ENCODE measurements at places on chromosomes 1 and 21.

DNA sequence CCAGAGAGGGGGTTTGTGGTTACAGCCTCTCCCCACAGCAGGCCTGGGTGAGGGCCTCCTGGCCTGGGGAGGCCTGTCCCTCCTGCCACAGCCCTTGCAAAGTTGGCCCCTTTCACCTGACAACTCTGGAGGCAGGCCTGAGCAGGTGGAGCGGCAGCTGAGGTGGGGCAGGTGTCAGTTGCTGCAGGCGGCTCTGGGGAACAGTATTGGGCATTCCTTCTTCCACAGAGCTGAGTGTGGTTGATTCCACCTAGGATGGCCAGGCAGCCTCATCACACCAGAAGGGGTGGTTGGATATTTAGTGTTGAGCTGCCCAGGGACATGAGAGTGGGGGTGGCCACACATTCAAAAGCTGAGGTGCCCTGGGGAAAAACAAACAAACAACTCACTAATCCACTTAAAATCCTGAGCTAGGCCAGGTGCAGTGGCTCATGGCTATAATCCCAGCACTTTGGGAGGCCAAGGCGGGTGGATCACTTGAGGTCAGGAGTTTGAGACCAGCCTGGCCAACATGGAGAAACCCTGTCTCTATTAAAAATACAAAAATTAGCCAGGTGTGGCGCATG lies 31.1 kb downstream of the PIGP start:
- peak; percentile 87 for DNase-seq

GRCh38 chr1:5904551-5904950 lies 87.7 kb downstream of the NPHP4 start:
- DNase-seq = no peak

DNA sequence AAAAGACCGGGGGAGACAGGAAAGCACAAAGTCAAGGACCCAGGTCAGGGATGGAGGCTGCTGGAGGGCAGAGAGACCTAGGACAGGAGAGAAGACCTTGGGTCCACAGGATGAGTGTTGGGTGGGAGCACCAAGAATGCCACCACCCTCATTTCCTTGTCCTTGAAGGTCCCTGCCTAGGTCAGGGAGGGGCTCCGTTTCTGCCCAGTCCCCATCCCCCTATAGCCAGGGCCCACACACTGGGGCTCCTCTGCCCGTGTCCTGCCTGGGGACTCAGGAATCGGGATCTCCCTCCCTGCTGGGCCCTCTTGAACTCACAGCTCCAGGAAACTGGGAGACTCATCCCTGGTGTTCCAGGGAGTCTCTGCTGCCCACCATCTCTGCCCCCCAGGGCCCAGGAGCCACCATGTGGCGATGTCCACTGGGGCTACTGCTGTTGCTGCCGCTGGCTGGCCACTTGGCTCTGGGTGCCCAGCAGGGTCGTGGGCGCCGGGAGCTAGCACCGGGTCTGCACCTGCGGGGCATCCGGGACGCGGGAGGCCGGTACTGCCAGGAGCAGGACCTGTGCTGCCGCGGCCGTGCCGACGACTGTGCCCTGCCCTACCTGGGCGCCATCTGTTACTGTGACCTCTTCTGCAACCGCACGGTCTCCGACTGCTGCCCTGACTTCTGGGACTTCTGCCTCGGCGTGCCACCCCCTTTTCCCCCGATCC lies 584 bp downstream of the TINAGL1 start:
- no peak for DNase-seq

GRCh38 chr1:2439369-2439768 lies 27.0 kb upstream of the PEX10 start:
- DNase-seq = no peak

DNA sequence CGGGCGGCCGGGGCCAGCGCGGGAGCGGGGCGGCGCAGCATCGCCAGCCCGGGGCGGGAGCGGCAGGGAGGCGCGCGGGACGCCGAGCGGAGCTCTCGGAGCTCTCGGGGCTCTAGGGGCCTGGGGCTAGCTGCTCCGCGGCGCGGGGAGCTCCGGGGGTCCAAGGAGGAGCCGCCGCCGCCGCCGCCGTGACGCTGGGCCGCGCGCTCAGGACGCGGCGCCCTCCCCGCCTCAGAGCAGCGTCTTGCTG lies 147 bp downstream of the CLSTN1 start:
- DNase-seq = no peak

DNA sequence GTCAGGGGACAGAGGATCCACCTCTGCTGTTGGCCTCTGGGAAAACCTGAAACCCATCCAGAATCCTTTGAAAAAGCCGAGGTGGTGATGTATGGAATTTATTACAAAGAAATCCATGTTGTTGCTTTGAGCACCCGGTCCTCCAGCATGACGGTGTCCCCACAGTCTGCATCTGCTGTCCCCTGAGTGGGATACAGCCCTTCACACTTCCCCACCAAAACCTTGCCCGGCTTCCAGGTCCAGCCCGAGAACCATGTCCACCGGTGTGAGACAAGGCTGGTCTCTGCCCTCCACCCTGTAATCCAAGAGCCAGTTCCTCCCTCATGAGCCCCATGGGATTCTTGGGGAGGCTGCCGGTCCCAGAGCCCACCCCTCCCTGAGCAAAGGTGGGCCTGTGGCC lies 70.5 kb downstream of the STUM start:
- no peak for DNase-seq

- no peak for DNase-seq
Observed at GRCh38 chr1:230120921-230121381, 53.9 kb downstream of the GALNT2 start.

GRCh38 chr1:116737855-116738321 lies 16.3 kb upstream of the CD2 start:
- no peak for DNase-seq

- no peak for DNase-seq
Observed at GRCh38 chr1:61378494-61379180, 296.3 kb downstream of the NFIA start.

DNA sequence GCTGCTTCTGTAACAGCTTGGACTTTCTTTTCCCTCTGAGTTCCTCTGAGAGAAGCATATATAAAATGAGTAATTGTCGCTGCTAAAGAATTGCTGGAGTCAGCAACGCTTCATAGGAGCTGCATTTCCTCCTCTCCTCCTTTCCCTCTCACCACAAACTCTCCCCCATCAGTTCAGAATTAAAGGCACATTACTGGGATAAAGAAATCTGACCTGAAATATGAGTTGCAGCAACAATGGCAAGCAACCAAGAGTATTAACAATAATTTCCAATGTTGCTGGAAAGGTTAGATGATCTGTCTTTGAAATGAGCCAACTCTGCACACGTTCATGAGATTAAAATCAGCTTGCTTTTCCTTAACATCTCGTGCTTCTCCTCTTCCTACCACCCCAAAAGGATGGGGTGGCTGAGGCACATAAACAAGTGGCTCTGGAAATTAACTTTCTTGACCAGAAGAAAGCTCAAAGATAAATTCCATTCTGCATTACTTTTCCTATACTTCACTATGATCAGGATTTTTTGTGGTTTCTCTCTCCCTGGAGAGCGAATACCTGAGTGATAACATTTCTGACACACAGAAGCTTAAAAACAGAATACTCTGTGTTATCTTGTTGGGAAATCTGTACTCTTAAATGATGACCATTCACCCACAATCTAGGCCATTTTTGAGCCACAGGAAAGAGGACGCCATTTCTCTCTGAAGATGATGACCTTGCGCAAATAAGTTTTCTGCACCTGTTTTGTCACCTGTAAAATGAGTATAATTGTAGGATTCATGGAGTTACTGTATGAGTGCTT lies 90.2 kb downstream of the TGFBR3 start:
- DNase-seq = no peak

DNA sequence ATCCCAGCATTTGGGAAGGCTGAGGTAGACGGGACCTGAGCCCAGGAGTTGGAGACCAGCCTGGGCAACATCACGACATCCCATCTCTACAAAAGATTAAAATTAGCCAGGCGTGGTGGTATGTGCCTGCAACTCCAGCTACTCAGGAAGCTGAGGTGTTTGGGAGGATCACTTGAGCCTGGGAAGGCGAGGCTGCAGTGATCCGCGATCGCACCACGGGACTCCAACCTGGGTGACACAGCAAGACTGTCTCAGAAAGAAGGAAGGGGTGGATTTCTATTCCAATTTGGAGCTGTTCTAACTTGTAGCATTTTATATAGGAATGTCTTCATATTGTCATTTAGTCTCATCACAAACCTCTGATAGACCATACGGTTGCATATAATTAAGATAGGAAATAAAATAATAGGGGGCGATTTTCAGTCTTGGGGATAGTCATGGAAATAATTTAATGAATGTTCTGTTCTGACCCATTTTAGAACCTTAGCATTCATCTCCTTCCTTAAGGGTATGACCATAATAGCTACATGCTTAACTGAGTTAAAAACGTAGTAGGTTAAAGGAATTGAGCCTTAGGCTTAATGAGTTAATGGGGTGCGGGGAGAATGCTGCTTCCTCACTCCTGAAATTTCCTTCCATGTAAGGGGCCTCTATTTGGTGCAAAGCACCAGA lies 93.1 kb downstream of the ADCY10 start:
- no peak for DNase-seq

GRCh38 chr1:26072305-26072704 lies 4.9 kb upstream of the TRIM63 start:
- no peak for DNase-seq

DNA sequence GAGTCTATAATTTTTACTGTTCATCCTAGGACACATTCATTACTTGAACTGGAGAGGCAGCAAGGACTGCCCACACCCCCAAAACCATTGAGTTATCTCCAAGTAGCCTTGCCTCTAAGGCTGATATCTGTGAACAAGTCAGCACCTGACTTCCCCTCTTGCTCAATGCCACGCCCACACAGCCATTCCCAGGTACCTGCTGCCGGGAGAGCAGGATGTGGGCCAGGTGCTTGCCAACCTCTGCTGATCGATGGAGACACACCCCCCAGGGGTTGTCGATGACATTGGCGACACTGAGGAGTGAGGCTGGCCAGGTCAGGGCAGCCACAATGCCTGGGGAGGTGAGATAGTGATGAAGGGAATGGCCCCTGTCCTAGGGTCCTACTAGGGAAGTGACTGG lies 60.1 kb downstream of the TMCO4 start:
- no peak for DNase-seq

DNA sequence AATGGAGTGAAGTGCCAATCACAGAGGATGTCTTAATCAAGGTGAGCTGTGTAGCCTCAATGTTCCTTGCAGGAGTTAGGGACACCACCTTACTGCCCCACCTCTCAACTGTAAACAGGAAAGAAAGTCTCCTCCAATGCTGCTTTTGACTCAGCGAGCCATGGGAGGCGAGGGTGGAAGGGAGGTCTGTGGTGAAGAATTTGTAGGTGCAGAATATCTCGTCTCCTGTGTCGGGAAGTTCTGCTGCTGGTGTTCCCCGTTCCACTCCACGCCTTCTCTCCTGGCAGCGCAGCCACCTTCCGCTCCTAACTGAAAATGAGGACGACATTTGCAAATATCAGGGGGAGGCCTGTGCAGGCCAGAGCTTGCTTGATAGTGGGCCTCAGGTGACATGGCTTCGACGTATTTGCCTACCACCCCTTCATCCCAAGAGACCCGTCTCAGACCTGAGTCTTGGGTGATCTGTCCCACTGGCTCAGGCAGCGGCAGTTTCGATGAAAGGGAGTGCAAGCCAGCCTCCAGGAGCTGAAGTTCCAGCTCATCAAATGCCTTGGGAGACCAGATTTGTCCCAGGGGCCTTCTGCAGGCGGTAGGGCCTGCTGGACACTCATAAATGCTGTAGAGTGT lies 368.3 kb upstream of the C1orf174 start:
- no peak for DNase-seq

- no peak for DNase-seq
Observed at GRCh38 chr21:30227633-30228404, 11.9 kb upstream of the CLDN8 start.

DNA sequence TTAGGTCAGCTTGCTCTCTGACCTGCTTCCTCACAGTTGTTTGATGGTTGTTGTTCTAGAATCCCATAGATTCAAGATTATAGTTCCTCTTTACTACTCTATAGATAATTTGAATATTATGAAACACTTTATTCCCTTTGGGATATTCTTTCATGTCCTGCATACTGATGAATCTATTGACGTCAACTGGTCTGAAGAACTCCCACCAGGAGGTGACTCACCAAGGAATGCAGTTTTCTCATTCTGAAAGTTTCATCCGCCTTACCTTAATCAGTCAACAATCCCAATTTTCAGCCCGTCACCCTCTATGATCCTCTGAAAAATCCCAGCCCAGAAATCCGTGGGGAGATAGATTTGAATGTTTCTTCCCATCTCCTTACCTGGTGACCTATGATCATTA lies 834.1 kb upstream of the PRMT6 start:
- no peak for DNase-seq

- DNase-seq = no peak
Observed at GRCh38 chr1:22048351-22049192, 3.9 kb upstream of the CDC42 start.

GRCh38 chr1:150555971-150556865 lies 7.0 kb downstream of the ADAMTSL4 start:
- no peak for DNase-seq

GRCh38 chr1:225762002-225762441 lies 15.6 kb upstream of the SRP9 start:
- peak; percentile 63 for DNase-seq

DNA sequence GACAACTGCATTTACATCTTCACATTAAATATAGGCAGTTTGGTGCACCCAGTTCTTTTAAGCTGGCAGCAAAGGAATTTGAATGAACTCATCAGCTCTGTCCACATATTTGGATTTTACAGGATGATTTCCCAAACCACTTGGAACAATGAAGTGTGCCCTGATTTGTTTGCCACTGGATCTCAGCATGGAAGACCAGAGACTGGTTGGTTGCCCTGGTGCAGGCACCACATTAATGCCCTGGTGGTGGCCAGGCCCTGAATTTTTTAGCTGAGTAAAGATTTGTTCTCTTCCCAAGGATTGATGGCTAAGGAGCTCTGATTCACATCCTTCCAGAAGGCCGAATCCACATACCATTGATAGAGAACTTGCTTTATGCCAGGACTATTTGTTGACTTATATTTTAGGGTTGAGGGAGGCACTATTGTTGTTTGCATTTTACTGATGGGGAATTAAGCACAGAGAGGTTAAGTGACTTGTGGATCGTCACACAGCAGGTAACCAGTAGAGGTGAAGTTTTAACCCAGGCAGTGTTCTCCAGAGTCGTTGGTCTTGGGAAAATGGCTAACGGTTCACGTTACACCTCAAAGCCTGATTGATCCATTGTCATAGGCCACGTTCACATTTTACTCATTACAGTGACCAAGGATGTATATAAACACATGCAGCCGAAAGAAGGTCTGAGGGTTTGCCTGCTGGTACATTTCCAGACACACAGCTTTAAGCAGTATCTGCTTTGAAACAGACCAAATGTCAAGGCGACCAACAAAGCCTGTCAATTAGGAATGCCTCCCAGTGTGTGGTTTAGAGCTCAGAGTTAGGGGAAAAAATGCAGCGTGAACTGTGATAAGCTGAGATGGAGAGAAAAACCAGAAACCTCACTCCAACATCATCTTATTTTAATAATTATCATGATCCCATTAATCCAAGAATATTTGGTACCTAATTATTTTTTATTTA lies 50.7 kb downstream of the KAZN start:
- no peak for DNase-seq

GRCh38 chr1:168083456-168084325 lies 53.0 kb downstream of the GPR161 start:
- no peak for DNase-seq

GRCh38 chr1:38926091-38926490 lies 15.5 kb downstream of the RHBDL2 start:
- DNase-seq = no peak

Measured in NCI-H1417 (cell line).